ENCODE measurements at places on chromosomes 4 and X.

DNA sequence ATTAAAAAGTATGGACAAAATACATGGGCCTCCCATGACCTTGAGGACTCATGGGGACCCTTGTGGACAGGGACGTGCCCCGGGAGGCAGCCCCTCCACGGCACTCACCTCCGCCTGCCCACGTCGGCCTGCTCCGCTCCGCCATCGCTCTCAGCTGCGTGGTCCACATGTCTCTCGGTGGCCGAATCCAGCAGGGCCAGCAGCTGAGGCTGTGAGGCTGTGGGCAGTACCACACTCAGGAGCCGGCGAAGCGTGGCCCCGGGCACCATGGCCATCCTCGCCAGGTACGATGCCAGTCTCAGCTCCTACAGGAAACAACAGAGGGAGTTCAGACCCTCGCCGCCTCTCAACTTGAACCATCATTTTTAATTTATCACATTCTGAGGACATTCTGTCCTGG, 140.0 kb downstream of the EVC2 start:
- DNase-seq = no peak

- no peak for DNase-seq
These were observed 74.2 kb downstream of the BEND4 start for GRCh38 chr4:42078184-42078801.

GRCh38 chr4:173461170-173461569, 62.3 kb upstream of the SCRG1 start:
- peak; percentile 11 for DNase-seq

- no peak for DNase-seq
These were observed 206.4 kb upstream of the PACRGL start for GRCh38 chr4:20493761-20494353.

GRCh38 chrX:55030271-55031205, at the start of gene ALAS2:
Gene ALAS2 (minus strand): TSS chrX:55030977. CDS start chrX:55026000, 4,977 bp downstream.
- DNase-seq = no peak

DNA sequence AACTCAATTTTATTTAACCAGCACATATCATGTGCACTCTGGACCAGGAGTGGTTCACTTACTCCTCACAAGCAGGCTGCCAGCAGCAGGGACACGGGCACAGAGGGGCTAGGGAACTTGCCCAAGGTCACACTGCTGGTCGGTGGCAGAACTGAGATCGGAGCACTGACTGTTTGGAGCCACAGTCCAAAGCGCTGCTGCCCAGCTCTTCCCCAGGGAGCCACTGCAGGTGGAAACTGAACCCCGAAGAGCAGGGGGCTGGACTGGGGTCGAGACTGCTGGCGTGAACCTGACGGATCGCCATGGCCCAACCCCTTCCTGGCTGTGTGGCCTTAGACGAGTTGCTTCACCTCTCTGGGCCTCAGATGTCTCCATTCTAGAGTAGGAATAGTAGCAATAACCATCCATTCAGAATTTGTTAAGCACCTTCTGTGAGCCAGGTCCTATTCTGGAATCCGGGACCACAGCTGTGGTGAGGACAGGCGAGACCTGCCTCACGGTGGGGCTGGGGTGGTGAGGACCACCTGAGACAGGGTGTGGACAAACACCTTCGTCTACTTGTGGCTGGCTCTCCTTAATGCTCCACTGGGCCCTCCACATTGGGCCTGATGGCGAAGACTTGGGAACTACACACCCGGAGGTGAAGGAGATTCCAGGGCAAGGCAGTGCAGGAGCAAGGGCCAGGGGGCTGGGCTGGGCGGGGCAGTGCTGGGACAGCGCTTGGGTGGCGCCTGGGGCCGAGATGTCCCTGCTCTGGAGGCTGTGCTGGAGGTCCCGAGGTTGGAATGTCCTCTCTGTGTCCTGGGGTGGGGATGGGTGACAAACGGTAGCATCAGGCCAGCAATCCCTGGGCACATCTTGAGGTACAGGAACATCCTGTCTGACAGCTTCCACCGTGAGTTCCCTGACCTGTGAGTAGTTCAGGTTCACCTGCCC, 32.0 kb upstream of the KIAA0232 start:
- no peak for DNase-seq

- DNase-seq = no peak
These were observed 5.6 kb upstream of the CENPC start for GRCh38 chr4:67550857-67551256.

- DNase-seq = no peak
These were observed 716.6 kb upstream of the INTU start for GRCh38 chr4:126916049-126916625.

GRCh38 chr4:6337331-6337935, 67.8 kb downstream of the WFS1 start:
- no peak for DNase-seq

DNA sequence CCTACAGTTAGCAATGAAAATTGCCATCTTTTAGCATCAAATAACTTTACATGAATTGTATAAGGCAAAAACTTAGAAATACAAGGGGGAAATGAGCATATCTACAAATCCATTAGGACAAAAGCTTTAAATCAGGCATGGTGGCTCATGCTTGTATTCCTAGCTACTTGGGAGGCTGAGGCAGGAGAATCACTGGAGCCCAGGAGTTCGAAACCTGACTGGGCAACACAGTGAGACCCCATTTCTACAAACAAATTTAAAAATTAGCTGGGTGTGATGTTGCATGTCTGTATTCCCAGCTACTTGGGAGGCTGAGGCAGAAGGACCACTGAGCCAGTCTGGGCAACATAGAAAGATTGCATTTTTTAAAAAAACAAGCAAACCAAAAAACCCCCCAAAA, 61.3 kb downstream of the EIF4E start:
- no peak for DNase-seq

DNA sequence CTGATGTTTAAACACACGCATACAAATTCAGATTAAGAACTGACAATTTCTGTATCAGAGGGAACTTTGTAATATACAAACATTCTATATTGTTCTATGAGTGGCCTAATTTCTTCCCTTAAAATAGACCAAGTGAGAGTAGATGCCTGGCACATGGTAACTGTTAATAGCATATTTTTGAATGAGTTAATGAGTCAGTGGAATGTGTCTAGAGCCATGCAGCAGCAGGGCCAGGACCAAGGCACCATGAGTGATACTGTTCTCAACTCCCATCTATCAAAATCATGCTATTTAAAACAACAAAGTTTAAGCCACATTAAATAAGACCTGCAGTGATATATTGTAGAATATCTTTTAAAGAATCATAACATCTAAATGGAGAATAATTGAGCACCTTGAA, 98.3 kb downstream of the ARHGAP24 start:
- no peak for DNase-seq

DNA sequence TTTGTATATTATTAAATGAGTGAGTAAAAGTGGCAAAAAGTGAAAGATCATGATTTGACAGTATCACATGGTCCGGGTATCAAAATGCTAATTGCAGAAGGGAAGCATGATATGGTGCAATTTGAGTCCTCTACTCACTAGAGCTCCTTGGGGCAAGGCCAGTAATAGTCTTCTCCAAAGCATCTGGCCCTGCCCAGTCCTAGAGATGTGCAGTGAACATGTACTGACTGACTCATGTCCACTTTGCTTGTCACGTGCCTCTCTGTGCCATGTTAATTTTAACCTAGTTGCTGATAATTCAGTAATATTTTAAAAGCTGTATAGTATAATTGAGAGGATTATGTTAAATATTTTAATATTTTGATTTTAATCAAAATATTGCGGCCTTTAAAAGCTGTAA, 54.6 kb upstream of the TENM3 start:
- DNase-seq = no peak

- no peak for DNase-seq
These were observed 82.0 kb upstream of the PSAPL1 start for GRCh38 chr4:7516773-7517144.

DNA sequence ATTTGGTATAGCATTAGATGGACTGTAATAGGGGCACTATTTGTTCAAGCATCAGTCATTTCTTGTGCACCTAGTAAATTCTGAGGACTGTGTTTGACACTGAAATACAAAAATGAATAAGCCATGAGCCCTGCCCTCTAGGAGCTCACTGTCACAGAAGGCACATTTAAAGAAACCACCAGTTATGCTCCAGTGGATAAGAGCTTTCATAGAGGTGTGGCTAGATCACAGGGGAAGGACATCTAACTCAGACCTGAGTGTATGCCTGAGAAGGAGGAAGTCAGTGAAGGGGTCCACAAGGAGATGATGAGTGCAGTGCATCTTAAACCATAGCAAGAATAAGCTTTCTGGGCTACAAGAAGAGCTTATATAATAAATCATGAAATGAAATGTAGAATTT, 40.1 kb downstream of the BTC start:
- no peak for DNase-seq

- no peak for DNase-seq
These were observed 39.1 kb upstream of the UCP1 start for GRCh38 chr4:140607852-140608251.

DNA sequence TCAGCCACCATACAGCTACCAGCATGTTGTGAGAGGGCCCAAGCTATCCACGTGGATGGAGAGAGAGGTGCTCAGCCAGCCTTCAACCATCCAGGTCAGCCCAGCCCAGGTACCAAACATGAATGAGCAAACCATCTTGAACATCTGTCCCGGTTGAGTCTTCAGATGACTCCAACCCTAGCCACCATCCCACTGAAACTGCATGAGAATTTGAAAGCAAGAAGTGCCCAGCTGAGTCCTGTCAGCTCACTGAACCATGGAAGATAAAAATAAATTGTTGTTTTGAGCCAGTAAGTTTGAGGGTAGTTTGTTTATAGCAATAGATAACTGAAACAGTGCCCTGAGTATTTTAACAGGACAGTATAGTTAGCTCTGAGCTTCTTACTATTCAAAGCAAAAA, 7.3 kb upstream of the SEL1L3 start:
- no peak for DNase-seq
